Stimulated activated CD8-positive, alpha-beta memory T cell treated with anti-CD3 and anti-CD28 coated beads, Interleukin-4, amount 100 ng/mL, for 1 hour (primary cell): ENCODE measurements at places on chromosomes 6 and 20.

- DNase-seq, result no peak
Observed at GRCh38 chr20:49635166-49635565, 67.2 kb upstream of the PTGIS start.

DNA sequence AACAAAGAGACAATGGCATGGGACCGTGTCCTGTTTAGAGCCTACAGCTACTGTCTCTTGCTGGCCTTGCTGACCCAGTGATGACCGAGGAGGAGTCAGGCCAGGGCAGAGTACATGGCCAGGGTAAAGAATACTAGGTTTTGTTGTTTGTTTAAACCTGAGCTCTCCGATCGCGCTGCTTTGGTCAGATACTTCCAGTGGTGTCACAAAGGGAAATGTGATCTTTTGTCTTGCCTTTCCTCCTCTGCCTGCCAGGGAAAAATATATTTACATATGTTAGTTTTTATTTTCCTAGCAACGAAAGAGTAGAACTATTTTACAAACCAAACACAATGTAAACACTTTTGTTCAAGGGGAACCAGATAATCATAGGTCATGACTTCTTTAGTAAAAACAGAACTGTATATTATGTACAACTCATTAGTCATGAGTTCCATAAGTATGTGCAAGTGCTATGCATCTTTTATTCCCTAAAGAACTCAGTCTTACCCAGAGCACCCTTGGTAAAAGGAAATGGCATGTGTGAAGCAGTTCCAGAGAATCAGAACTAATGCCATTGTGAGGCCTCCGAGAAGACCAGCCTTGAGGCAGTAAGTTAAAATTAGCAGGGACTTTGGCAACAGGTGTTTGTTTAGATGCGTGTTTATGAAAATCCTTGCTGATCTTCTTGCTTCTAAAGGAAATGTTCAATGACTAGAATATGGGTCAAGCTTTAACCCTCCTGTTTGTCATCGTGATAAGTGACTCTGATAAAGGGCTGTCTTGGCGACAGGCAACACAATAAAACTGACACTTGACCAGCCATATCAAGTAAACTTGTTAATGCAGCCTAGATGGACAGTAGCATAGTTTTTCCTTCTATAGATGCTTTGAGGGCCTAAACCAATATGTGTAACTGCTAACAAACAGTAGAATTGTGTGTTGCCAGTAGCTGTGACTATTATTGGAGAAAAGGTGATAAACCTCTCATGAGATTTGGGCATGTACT is 204.6 kb downstream of the NKAIN2 start:
- DNase-seq, result no peak

DNA sequence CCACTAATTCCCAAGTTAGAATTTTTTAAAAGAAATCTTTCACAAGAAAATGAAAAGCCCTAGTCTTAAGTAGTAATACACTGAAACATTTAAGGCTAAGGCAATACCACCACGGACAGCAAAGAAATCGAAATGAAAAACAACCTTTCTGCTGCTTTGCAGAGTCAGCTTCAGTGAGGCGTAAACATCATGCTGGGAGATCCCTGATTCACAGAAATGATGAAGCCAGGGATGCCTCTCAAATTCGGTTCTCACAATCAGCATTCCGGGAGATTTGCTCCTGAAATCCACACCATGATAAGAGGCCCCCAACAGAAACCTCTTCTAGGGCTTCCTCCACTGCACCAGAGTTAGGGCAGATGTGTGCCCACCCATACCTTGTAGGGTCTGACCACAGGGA is 18.6 kb downstream of the RRBP1 start:
- DNase-seq, result no peak

- no peak for DNase-seq
Observed at GRCh38 chr20:36310215-36310981, 4.3 kb downstream of the DLGAP4 start.

- no peak for DNase-seq
Observed at GRCh38 chr6:157322792-157323254, 496 bp downstream of the TMEM242 start.

- DNase-seq, result no peak
Observed at GRCh38 chr6:27591699-27592480, 119.0 kb upstream of the ZNF184 start.

- no peak for DNase-seq
Observed at GRCh38 chr20:4454111-4454510, 267.6 kb upstream of the PRND start.

- DNase-seq, result no peak
Observed at GRCh38 chr6:101640131-101640530, 246.6 kb downstream of the GRIK2 start.

GRCh38 chr6:143744551-143745165 is 66.9 kb downstream of the PHACTR2 start:
- DNase-seq, result no peak

DNA sequence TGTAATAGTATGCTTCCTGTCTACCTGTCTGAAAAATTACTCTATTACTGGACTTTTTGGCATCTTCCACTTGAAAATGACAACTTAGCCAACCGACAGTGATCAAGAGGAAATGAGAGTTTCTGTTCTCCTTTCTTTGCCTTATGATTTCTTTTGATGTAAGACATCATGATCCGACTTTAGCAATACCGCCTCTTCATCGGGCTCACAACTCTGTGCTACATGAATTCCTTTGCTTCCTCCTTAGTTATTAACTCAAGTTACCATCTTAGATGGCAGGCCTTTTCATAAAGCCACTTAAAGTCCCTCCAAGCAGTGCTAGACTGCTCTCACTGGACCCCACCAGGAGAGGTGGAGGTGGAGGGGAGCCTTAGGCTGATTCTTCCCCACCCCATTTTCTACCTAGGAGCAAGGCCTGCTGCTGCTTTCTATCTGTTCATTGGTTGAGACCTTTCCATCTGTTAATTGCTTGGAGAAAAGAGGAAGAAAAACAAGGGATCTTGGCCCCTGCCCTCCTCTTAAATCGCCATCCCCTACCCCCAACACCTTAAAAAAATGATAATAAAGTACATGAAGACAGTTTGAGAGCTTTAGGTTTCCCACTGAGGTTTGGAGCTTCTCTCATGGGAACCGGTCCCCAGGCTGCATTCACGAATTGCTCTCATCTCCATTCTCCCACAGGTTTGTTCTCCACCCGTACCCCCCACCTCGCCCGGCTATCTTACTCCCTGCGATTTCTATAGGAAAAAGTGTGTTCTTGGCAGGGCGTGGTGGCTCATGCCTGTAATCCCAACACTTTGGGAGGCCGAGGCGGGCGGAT is 21.6 kb upstream of the MCM3 start:
- no peak for DNase-seq

- no peak for DNase-seq
Observed at GRCh38 chr6:152783217-152783878, 32.8 kb downstream of the VIP start.

- no peak for DNase-seq
Observed at GRCh38 chr6:34990971-34991560, 102.0 kb downstream of the ANKS1A start.

GRCh38 chr6:43665376-43665775 is 20.5 kb downstream of the RSPH9 start:
- DNase-seq, result no peak

- no peak for DNase-seq
Observed at GRCh38 chr20:50294164-50295088, 103.8 kb downstream of the CEBPB start.

DNA sequence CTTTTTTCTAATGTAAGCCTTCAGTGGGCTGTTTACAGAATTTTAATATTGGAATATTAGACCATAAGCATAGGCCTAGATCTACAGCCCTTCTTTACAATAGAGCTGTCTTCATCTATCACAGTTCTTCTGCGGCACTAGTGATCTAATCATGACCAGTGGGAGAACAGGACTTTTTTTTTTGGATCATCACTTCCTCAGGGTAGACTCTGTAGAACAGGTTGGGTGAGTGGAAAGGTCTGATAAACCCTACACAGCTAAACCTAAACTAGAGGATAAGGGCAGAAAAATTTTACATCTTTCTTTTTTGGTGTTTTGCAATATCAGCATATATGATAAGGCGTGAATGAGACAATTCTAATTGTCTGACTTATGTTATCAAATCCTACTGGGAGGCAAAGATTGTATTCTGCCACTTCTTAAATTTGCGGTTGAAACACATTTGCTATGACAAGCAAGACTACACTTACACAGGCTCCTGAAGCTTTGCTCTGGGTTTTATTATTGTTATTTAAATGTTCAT is 52.2 kb downstream of the GOPC start:
- no peak for DNase-seq

GRCh38 chr20:57396984-57397692 is 5.9 kb downstream of the RBM38 start:
- DNase-seq, result no peak

- no peak for DNase-seq
Observed at GRCh38 chr6:134065706-134066105, 13.3 kb upstream of the SLC2A12 start.

- DNase-seq, result no peak
Observed at GRCh38 chr6:135323202-135323668, 142.1 kb downstream of the MYB start.

DNA sequence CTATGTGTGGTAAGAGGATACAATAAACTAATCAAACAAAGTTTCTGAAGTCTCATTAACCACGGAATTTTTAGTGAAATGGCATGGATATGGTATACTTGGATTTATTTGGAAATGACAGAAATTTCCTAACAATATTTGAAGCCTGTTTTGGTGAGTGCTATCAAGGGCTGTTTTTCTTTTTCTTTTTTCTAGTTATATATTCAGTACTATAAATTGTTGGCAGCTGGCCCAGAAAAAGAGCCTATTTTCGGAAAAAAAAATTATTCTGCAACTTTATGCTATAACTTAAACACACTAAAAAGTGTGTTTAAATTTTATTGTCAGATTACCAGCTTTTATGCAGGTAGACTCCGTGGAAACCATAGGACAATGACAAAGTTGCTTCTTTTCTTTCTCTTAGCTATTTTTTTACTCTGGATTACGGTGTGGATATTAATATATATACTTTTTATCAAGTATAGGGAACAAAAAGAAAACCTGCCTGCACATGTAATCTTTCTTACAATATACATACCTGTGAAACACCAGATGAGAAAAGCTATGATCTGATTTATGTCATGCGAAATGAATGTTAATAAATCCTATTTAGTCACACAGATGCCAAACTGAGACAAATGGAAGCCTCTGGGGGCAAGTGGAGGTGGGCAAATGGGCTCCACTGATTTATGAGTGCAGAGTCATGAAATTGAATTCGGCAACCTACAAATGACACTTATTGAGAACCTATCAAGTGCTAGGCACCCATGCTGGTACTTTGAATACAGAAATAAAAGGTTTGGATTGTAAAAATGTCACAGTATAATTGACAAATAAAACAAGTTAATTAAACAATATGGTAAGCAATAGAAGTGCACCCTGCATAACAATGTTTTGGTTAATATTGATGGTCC is 919.5 kb upstream of the FLRT3 start:
- DNase-seq, result no peak

GRCh38 chr20:45350217-45350616 is 2.0 kb upstream of the SDC4 start:
- no peak for DNase-seq

DNA sequence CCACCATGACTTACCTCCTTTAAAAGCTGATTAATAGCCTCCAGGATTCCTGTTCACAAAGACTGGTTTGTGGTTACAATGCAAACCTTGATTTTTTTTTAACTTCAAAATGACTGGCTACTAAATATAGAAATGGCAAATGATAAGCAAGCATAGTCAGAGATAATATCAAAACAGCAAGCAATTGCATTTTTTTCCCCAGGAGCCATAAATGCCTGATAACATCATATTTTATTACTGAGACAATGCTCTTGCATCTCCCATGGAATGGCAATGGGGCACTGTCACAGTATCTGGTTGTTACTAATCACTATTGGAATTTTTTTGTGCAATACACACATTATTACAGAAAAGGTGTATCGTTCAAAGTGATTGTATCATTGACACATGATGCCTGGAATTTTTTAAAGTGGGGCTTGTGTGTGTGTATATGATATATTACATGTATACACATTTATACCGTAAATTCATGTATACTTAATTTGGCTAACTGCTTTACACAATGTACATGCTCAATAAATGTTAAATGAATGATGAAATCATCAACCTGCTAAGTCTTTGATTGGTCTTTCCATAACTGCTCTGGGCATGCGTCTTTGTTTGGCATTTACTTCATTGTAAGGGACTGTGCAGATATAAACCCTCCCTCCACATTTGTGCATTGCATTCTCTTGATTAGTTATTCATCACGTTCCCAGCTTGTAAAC is 980 bp upstream of the SALL4 start:
- DNase-seq, result no peak

DNA sequence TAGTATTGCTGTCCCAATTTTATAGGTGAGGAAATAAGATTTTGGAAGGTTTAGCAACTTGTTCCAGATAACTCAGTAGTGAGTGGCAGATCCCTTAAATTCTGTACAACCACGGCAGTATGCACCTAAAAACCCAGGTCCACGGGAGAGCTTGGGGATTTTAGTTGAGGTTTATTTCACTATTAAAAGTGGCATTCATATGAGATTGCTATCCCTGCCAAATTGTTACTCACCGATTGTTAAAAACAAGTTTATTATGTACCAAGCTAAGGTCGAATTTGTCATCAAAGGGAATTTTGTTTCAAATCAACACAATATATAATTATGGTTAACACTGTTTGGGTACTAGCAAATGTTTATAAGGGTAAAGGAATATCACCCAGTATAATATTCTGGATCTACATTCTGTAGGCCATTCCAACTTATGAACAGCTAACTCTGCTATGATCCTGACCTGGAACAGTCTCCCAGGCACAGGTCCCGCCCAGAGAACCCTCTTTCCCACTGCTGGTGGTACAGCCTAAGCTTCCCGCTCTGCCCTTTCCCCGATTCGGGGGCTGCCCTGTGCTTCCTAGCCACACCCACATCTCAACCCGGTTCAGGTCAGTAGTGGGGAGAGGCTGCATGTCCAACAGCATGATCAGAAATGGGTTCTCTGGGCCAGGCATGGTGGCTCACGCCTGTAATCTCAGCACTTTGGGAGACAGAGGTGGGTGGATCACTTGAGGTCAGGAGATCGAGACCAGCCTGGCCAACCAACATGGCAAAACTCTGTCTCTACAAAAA is 24.9 kb downstream of the GPLD1 start:
- DNase-seq, result no peak

- DNase-seq, result no peak
Observed at GRCh38 chr6:52736145-52736544, 27.1 kb downstream of the GSTA2 start.

GRCh38 chr6:95865857-95866256 is 149.9 kb upstream of the FUT9 start:
- no peak for DNase-seq

- no peak for DNase-seq
Observed at GRCh38 chr20:59636766-59637370, 32.5 kb downstream of the PHACTR3 start.

- no peak for DNase-seq
Observed at GRCh38 chr6:20610636-20611370, 76.5 kb downstream of the CDKAL1 start.

DNA sequence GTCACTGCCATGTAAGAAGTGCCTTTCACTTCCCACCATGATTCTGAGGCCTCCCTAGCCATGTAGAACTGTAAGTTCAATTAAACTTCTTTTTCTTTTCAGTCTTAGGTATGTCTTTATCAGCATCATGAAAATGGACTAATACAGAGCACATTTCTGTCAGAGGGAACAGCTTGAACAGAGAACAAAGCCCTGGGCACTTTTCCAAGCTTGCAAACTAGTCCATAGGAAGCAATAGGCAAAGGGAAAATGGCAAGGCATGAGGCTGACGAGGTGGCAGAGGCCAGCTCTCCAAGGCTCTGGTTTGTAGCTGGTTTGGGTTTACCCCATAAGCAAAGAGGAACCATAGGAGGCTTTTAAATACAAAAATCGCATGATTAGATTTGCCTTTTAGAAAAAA is 185.1 kb upstream of the HDDC2 start:
- no peak for DNase-seq
